Nephron progenitor cell (in vitro differentiated cells): ENCODE measurements at places on chromosomes 11 and 22.

DNA sequence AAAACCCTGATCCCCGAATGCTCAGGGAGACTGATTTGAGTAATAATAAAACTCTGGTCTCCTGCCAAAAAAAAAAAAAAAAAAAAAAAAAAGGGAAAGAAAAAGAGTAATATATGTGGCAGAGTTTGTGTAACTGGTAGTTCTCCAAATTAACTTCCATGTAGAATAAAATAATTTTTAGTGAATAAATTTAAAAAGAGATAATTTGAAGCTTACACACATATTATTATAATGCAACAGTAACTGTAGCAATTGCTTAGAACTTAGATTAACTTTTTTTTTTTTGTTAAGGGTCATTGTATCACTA is 11.0 kb upstream of the MRPL17 start:
- DNase-seq = no peak

GRCh38 chr11:116647305-116648080 is 125.3 kb downstream of the BUD13 start:
- DNase-seq = no peak

DNA sequence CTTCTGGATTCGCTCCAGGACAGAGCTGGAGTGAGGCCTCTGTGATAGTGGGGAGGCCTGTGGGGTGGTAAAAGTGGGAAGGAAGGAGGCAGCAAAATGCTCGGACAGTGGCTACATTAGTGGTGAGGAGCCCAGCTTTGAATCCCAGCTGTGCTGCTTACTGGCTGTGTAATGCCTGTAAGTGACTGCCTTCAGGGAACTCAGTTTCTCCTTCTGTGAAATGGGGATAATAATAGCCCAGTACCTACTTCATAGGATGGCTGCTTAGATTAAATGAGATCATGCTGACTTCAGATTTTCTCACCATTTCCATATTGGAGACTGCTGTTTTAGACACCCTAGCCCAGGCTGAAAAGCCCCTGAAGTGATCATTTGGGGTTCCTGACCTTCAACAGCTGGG is 8.4 kb upstream of the ALX4 start:
- no peak for DNase-seq

DNA sequence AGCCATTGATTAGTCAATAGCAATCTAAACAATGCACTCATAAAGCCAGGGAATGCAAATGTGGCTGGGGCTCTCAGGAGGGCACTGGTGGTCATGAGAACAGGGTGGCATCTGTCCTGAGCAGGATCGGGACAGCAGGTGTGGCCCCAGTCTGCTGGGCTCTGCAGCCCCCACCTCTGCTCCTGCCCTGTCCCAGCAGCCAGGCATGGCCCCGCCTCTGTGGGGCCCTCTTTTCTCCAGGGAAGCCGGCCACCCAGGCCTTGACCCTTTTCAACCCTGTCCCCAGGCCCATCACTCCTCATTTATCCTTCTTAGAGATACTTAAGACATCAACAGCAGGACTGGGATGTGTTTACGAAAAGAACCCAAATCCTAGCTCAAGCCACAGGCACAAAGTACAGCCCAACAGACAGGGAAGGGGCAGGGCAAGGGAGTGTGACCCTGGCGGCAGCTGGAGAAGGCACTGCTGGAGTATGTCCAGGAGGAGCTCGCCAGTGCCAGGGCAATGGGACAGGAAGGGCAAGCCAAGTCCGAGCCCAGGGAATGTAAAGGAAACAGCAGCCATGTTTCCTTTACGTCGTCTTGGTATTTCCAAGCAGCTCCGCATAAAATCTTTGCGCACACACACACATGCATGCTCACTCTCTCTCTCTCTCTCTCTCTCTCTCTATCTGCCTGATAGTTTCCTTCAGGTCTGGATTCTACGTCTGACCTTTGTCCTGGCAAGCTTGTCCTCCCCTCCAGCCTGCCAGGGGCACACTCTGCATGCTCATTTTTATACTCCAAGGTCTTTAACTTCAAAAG is 59.9 kb downstream of the DGCR2 start:
- DNase-seq = no peak

GRCh38 chr11:18347471-18348125 is 25.2 kb downstream of the GTF2H1 start:
- no peak for DNase-seq
